ENCODE measurements at places on chromosomes 5 and 9. TPM values are rescaled to one million over a fixed set of nuclear protein-coding genes. Genes with fewer than 3 reads are reported as not detected.

DNA sequence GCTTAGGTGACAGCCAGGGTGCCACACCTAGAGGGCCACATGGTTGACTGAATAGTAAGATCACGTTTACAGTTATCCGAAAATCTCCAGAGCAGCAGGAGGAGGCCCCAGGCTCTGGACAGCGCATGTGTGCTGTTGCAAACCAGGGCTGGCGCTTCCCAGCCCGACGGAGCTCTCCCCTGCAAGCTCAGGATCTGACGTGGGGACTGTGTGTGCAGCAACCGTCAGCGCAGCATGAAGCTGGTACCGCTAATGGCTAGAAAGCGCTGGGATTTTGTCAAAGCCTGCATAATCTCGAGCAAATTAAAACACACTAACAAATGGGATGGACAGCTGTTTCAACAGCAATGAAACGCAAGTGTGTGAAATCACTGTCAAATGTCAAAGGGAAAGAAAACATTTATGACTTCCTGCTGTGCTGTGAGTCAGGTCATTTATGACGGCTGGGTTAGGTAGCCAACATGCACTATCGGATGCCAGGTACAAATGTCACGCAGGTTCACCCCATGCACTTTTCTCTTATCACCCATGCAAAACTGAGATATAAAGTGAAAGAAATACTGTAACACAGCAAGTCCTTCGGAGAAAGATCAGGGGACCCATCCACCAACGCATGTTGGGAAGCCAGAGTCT is 7.5 kb downstream of the SURF4 start:
- no peak for DNase-seq

Gene PPIC
- 52.2 TPM for total RNA-seq

Gene NRARP
- 4.0 TPM for total RNA-seq

Gene AJM1
- 9.1 TPM for total RNA-seq

- DNase-seq: no peak
Measured at GRCh38 chr9:3237121-3237520, 288.7 kb downstream of the RFX3 start.

DNA sequence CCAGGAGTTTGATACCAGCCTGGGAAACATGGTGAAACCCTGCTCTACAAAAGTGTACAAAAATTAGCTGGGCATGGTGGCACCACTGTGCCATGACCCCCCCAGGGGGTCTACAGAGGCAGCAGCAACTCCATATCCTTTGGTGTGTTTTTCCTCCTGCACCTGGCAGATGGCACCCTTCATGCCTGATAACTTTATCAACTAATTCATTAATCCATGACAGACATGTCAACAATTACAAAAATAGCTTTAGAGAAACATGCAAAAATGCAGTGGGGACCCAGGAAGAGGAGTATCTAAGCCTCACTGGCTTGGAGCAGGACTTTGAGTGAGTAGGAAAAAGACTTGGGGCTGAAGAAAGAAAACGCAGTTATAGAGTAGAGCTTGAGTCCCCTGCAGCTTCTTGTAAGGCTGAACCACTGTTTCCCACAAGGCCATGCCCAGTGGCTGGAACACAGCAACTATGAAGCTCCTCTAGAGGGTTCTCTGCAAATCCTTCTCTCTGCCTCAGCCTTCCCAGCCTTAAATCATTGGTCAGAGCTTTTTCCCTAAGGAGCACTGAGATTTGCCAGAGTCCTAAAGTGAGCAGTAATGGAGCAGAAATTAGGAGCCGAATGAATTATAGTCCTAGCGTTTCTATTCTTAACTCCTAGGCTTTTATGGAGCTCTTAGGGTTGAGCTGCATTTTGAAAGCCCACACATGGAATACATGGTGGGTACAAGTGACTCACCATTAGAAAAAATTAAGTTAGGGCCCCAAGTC is 25.5 kb upstream of the B4GALT1 start:
- DNase-seq: no peak

- no peak for DNase-seq
Measured at GRCh38 chr5:95712347-95712958, 18.7 kb upstream of the RHOBTB3 start.

Measured in left ventricle myocardium superior (tissue), 1 donor.